Stimulated activated CD4-positive, alpha-beta T cell treated with anti-CD3 and anti-CD28 coated beads, Interleukin-12 subunit alpha, Interleukin-12 subunit beta, amount 100 ng/mL, for 24 hours (primary cell): ENCODE measurements at places on chromosomes 1 and 21.

GRCh38 chr1:6257541-6258069, 3.3 kb downstream of the GPR153 start:
- DNase-seq, result no peak

DNA sequence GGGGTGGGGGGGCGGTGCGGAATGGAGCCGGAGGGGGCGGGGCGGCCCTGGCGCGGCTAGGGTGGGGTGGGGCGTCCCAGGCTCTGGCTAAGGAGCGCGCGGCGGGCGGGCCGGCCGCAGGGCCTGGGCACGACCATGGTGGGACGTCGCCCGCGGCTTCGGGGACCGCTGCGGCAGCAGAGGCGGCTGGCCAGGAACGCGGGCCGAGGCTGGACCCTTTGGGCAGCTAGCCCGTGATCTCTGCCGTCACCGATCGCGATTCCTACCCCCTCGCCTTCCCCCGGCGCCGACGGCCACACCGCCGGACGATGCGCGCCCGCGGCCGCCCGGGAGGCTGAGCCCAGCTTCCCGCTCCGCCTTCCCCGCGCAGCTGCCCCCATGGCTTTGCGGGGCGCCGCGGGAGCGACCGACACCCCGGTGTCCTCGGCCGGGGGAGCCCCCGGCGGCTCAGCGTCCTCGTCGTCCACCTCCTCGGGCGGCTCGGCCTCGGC, at the start of gene MAP3K21:
TSS of gene MAP3K21 (plus strand) at position 74 of the 491 bp plus-strand sequence. CDS start at position 379, 305 bp downstream.
- no peak for DNase-seq

- DNase-seq, result no peak
These were observed 14.7 kb downstream of the PRDM15 start for GRCh38 chr21:41864311-41865001.

DNA sequence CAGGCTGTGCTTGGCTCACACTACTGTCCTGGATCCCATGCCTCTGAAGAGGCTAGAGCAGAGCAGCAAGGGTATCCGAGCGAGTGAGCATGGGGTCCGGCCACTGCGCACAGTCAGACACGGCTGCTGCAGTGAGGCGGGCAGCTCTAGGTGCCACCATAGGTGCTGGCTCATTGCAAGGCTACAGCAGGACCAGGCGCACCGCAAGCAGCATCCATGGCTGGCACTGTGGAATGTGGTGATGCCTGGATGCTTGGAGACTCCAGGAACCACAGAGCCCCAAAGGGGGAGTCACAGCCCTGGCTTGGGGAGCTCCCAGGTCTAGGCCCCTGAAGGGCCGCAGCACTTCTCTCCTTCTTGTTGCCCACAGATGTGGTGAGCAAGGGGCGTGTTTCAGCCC, 47.2 kb downstream of the ATP6V1G3 start:
- no peak for DNase-seq

GRCh38 chr1:180211156-180211859, 18.8 kb upstream of the LHX4 start:
- no peak for DNase-seq

DNA sequence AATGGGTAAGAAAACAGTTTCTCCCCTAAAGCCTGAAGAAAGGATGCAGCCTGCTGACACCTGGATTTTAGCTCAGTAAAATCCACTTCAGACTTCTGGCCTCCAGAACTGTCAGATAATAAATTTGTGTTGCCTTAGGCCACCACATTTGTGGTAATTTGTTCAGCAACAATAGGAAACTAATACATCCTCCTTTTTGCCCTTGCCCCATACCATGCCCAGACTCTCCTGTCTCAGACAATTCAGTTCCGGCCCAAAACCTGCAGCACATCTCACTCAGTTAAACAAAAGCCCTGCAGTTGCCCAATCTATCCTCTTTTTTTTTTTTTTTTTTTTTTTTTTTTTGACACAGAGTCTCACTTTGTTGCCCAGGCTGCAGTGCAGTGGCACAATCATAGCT, 25.8 kb downstream of the SMIM12 start:
- no peak for DNase-seq

DNA sequence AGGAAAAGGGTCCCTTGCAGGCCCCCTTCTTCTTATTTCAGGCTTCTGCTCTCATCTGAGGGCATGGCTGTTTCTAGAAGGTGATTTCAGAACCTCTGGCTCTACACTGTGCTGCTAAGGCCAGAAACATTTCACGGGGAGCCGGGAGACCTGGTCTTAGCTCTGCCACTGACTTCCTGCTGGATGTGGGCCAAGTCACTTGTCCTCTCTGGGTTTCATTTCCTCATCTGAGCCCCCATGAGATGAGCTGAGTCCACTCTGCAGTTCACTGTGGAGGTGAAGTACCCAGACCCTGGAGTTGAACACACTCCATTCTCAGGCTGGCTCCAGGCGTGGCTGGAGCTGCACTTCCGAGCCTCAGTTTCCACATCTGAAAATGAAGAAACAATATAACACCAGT, 2.1 kb downstream of the PADI1 start:
- no peak for DNase-seq
